ENCODE measurements at places on chromosomes 5 and 9.
A peak's percentile ranks its signal among the peaks of the same experiment; 100 is the strongest.

DNA sequence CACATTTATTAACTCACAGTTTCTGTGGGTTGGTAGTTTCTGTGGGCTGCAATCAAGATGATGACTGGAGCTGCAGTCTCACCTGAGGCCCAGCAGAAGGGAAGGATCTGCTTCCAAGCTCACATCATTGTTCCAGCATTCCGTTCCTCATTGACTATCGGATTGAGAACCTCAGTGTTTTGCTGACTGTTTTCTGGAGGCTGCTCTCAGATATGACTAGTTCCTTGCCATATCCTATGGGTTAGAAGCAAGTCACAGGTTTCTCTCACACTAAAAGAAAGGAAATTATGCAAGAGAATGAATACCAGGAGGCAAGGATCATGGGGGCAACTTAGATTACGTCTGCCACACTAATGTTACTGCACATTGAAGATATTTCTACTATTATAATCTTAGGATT is 6.3 kb upstream of the ERAP1 start:
- no peak for DNase-seq

DNA sequence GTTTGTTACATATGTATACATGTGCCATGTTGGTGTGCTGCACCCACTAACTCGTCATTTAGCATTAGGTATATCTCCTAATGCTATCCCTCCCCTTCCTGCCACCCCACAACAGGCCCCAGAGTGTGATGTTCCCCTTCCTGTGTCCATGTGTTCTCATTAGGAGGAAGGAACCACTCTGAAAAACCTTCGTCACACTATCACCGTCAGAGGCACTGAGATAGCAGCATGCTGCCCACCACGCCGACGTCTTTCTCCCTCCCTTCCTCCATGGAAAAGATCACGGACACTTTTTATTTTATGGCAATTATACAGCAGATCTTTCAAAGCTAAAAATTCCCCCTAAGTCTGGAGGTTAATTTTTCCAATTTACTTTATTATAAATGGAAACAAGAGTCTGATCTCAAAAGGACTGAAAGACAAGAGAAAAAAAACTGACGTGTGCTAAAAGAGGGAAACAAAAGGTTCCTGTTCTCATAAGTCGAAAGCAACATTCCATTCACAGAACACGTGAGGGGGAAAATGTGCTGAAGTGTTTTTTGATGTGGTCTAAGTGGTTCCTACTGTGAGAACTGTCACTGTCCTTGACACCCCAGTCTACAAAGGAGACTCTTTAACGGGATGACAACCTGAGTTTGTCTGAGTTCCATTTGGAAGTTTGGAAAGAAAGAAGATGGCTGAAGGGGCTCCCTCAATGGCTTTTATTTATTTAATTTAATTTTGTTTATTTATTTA is 339.7 kb upstream of the IRX2 start:
- no peak for DNase-seq

DNA sequence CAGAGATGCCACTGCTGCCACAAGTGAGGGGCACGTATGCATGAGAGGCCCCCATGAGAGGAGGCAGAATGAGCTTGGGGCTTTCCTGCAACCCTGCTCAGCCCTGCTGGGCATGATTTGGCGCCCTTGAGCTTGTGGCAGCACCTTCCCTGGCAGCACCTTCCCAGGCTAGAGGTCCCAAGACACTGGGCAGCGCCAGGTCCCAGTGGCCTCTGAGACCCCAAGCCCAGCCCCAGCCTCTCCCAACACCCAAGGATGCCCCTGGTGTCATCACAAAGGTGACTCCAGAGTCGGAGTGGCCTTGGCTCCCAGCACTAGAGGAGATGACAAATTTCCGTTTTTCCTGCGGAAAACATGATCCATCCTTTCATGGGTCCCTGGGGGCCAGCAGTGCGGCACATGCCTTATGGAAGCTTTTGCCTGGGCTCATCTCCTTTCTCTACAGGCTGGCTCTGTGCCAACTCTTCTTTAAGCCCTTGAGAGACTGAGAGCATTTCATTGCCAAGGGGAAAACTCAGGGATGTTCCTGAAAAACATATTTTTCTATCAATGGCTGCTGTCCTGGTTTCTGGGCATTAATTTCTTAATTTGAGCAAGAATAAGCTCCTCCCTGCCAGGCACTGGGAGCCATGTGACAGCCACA is 77.1 kb upstream of the ADAMTS2 start:
- DNase-seq = no peak

DNA sequence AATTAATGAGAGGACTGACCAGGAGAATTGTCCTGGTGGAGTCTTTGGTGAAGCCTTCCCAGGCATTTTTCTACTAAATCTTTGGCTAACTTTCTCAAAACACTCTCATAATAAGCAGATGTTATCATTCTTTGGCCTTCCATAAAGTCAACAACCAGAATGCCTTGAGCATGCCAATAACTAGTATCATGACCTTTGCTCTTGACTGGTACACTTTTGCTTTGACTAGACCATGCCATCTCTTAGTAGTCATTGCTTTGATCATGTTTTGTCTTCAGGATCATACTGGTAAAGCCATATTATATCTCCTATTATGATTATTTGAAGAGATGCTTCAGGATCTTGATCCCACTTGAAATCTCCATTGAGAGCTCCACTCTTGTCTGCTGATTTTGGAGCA is 506.9 kb downstream of the ELAVL2 start:
- no peak for DNase-seq

DNA sequence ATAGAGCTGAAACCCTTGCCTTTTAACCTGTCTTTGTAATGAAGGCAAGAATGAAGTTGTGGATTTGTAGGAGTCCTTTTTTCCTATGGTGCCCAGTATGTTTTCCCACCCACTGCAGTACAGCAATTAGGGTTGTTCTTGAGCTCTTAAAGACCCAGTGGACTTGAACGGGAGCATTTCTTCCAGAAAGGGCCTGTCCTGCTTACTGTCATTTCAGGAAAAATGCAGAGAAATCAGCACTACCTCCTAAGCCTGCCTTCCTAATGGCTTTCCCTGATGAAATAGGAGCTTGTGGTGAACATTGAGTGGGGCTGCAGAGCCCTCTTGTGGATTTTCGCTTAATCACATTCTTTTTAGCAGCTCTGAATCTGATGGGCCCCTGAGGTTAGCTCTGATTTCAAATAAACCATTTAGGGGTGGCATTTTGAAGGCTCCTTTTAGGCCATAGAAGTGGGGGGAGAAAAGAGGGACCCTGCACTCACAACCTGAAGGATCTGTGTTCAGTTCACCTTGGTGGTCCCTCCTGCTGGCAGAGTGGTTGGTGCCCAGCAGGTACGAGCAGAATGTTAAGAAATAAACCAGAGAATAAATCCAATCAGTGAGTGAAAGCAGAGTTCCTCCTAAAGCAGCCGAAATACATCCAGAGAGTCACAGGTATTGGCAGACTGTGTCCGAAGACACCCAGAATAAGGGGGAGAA is 188.0 kb upstream of the KLF9 start:
- no peak for DNase-seq

- peak; percentile 95 for DNase-seq
These were observed 500 bp upstream of the GNAQ start for GRCh38 chr9:78031893-78032729.

DNA sequence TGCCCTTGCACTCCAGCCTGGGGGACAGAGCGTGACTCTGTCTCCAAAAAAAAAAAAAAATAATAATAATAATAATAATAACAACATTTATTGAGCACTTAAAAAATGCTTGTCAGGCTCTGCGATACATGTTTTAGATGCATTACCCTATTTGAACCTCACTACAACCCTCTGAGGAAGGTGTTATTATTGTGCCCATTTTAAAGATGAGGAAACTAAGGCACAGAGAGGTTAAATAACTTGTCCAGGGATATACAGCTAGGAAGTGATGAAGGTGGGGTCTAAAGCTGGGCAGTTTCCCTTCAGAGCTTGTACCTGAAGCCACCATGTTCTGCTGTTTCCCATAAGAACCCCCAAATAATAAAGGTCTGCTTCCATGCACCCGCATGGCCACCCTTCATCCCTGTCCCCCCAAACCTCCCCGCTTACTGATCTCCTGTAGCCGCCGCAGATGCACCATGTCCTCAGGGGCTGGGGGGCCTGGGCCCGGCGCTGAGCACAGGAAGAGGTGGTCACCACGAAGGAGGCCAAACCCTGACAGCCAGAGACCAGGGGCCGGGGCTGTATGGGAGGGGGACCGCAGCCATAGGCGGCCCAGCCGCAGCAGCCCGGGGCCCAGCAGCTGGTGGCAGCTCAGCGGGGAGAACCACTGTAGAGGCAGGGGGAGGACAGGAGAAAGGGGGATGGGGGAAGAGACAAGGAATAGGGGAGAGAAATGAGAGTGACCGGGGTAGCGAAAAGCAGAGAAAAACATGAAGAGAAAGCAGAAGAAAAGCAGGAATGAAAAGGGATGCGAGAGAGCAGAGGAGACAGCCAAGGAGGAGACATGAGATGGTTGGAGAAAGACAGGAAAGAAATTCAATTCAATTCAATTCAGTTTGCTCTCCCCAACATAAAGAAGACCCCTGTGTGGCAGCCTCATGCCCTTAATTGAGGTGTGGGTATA is 15.1 kb upstream of the FCHSD1 start:
- DNase-seq = no peak

DNA sequence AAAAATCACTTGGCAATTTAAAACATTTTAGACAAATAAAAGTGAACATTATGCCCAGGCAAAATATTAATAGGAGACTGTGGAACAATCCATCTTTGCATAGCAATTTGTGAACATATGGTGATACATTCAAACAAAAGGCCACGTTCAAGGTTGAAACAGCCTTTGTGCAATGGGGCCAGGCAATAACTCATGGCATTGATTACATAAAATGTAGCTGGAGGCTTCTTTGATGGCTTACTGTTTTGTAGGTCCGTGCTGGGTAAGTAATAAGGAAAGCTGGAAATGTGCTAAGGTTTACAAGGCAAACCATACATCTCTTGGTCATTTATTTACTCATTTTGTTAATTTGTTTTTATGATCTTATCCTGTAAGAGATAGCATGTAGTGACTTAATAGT is 651.8 kb downstream of the KCTD16 start:
- DNase-seq = no peak

- no peak for DNase-seq
These were observed 32.6 kb downstream of the ECPAS start for GRCh38 chr9:111451570-111451969.

DNA sequence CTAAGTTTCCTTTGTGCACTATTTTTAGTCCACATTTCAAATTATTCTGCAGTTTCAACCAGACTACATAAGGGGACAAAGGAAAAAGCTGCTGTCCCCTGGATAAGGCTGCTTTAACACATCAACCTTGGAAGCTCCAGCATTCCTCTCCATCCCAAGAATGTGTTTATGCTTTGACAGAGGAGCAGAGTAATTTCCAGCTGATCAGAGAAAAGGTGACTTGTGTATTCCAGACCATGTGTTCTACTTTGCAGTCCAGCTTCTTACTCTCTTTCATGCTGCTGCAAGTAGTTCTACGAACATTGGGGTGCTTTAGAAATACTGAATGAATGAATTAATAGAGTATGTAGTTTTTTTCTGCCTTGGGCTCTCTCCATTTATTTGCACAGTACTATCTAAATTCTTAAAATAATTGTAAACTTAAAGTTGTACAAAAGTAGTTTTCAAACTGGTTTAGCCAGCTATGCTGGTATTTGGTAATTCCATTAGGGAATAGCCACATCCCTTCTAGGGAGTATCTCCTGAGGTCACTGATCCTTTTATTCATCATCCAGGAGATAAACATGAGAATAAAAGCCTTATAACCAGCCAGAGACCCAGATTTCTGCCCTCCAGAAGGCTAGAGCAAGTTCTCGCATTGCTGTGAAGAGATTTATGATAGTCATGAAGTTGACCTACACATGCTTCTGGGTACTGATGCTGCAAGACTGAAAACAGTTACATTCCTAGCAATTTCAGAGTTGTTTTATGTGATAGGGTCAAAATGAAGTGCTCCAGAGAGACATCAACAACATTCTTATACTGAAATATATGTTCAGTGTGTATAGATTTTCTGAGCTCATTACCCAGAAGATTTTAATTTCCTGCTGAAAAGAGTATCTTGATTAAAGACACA is 215.2 kb downstream of the COMMD10 start:
- DNase-seq = no peak

GRCh38 chr9:92965061-92965758 is 17.9 kb downstream of the FGD3 start:
- DNase-seq = peak; percentile 76

DNA sequence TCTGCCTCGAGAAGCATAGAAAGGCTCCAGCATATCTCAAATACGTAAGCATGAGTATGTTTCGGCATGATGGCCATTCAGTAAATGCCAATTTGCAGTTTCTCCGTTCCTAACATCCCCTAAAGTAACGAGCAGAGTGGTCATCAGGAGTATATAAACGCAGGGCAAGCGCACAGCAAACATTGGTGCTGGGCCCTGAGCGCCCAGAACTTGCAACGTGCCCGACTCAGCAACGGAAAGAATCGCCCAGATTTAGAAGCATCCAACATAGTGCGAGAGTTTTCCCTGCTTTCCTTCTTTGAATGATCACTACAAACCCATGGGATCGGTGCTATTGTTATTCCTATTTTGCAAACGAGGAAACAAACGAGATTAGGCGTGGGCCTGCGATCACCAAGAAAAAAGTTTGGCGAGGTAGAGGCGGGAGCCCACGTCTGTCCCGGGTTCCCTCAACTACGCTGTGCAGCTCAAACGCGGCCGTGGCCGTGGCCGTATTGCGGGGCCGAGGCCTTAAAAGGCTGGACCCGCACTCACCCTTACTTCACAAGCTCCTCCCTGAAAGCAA is 505 bp downstream of the RPS14 start:
- no peak for DNase-seq

DNA sequence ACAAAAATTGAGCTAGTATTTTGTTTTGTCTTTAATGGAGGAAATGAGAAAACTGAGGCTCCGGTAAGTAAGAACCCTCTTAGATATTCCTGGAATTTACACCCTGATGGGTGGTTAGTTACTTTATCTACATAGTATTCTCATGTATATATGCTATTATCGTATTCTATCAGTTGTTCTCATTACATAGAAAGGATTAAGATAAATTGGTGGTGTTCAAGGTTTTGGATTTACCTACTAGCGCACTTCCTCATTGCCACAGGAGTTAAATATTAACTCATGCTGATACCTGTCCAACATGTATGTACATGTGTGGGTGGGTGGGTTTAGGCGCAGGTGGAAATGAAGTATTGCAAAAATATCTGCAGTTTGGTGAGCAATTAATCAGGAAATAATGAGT is 61.1 kb upstream of the IFNE start:
- no peak for DNase-seq

- DNase-seq = no peak
These were observed 3.2 kb downstream of the FAT2 start for GRCh38 chr5:151587796-151588555.

- no peak for DNase-seq
These were observed 1000.0 kb upstream of the DMAC1 start for GRCh38 chr9:8799615-8800014.

GRCh38 chr5:140311011-140311467 is 8.1 kb upstream of the PFDN1 start:
- no peak for DNase-seq

DNA sequence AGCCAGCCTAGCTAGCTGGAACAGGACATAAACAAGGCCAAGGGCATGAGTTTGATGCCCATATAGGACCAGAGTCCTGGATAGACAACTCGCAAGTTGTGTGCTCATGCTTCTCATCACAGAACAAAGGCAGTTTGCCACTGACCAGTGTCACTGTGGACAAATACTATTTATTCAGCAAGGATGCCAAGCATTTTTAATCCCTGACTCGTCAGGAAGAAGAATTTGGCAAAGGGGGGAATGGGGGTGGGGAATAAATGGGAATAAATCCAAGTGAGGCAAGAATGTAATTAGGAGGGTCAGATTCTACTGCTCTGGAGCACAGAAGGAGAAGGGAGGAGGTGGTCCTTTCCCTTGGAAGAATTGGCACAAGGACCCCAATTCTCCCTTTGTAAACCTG is 46.8 kb upstream of the ANKRD55 start:
- no peak for DNase-seq

GRCh38 chr5:42561656-42562055 is 138.4 kb downstream of the GHR start:
- DNase-seq = no peak

All from HL-60 (cell line).